ENCODE measurements at places on chromosomes 13 and 19.

- DNase-seq, result no peak
Measured at GRCh38 chr13:37407156-37407555, 191.4 kb downstream of the POSTN start.

DNA sequence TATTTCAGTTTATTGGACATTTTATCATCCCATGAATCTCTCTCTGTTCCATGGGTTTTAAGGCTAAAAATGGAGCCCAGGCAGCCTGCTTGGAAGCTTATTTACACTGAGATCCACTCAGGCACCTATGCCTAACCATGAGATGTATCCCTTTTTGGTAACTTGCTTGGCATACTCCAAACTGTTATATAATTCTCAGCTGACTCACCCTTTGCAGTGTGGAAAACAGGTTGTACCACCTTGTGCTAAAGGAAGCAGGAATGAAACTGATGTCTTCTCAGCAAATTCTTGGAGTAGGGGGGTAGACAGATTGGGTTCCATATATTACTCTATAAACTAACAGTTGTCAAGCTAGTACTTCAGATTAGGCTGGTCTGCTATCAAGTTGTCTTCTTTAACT, 483.6 kb downstream of the KLF5 start:
- DNase-seq, result no peak

GRCh38 chr19:33390101-33390907, 16.8 kb downstream of the CEBPG start:
- no peak for DNase-seq

DNA sequence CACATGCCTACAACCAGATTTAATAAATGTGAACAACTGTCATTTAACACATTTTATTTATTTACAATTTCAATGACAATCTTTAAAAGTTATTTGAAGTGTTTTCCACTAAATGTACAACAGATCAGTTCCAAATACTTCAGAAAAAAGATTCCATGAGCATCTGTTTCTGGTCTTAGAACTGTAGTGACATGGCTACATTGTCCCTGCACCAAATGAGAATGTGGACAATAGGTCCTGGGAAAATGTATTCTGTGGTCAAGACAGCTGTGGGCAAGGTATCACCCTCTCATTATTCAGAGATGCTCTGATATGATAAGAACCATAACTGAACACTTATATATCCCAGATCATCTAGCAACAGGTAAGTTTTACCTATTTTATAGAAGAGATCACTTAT, 43.7 kb downstream of the ELF1 start:
- no peak for DNase-seq

DNA sequence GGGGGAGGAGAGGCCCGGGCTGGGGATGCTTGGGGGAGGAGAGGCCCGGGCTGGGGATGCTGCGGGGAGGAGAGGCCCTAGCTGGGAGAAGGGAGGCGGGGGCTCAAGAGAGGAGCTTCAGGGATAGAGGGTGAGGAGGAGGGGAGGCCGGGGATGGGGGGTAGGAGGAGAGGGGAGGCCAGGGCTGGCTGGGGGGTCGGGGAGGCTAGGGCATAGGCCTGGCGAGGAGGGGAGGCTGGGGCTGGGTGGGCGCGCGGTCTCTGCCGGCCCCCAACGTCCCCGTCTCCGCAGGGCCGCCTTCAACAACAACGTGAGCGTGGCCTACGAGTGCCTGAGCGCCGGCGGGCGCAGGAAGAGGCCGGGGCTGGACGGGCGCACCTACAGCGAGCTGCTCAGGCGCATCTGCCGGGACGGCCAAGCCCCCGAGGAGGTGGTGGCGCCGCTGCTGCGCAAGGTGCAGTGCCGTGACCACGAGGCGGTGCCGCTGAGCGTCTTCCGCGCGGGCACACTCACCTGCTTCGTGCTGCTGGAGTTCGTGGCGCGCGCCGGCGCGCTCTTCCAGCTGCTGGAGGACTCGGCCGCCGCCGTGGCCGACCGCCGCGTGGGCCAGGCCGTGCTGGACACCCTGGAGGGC, 11.4 kb downstream of the TPGS1 start:
- DNase-seq, result no peak

DNA sequence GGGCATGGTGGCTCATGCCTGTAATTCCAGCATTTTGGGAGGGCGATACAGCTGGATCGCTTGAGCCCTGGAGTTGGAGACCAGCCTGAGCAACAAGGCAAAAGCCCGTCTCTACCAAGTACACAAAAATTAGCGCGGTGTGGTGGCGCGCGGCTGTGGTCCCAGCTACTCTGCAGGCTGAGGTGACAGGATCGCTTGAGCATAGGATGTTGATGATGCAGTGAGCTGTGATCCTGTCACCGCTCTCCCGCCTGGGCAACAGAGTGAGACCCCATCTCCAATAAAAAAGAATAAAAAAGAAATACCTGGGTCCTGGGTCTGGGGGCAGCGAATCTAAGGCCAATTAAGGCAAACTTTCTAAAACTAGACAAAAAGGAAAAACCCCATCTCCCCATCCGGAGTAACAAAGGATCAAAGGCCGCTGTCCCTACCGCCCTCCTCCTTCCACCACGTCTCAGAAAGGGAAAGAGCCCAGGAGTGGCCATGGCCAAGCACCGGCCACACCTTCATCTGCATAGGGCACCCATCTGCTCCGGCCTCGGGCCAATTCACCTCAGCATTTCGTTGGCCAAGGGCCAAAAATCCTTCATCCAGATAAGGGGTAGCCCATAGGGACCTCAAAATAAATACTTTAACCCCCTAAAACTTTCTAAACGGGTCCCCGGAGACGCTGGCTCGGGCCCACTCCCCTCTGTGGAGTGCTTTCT, 851 bp downstream of the ZNF320 start:
- peak; percentile 22 for DNase-seq

DNA sequence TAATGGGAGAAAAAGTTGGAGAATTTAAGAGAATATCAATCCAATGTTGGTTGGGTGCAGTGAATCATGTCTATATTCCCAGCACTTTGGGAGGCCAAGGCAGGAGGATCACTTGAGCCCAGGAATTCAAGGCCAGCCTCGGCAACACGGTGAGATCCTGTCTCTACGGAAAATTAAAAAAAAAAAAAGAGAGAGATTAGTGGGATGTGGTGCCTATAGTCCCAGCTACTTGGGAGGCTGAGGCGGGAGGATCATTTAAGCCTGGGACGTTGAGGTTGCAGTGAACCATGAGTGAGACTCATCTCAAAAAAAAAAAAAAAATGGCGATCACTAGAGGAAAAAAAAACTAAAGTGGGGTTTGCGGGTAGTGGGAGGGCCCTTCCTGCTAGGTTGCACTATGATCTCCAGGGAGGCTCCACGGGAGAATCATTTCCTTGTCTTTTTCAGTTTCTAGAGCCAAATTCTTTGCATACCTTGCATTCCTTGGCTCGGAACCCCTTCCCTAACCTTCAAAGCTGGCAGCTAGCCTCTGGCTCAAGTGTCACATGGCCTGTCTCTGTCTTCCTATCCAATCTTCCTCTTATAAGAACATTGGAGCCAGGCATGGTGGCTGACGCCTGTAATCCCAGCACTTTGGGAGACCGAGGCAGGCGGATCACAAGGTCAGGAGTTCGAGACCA, 5.8 kb upstream of the ERCC2 start:
- no peak for DNase-seq

DNA sequence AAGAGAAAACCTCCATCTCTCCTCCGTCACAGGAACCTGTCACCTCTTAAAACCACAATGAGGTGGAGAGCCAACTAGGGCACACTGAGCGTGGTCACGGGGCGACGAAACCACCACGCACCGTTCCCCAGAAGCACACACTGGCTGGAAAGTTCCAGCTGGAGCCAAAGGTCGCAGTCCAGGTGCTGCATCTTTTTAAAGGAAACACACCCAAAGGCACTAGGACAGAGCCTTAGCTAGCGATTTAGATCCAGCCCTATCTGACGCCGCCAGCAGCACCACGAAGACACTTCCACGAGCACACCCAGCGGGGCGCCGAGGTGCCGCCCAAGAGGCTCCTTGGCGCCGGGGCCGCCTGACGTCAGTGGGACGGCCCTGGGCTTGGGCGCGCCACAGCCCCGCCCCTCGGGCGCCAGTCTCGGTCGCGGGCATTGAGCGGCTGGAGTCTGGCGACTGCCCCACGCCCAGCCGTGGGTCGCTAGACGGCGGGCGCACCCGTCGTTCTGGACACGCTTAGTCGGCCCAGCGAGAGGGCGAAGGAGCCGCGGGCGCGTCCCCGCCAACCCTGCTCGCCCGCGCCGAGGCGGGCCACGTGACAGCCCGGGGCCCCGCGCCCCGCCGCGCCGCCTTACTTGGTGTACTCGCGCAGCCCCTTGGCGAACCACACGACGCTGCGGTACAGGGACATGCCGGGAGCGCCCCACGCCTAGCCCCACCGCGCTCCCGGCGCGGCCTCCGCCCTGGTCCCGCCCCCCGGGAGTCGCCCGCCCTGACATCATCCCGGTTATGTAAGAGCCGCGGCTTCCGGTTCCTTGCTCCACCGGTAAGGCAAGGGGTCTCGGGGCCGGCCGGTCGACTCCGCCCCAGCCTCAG, at the start of gene DHRS12:
Gene DHRS12 (minus strand): TSS at position 742 of the 873 bp plus-strand sequence. CDS start 4,504 bp downstream, outside the sequence.
- peak; percentile 79 for DNase-seq

- no peak for DNase-seq
Measured at GRCh38 chr13:75963302-75963701, 327.2 kb downstream of the LMO7 start.

- DNase-seq, result no peak
Measured at GRCh38 chr19:50912727-50913716, 1.8 kb upstream of the KLK4 start.

- no peak for DNase-seq
Measured at GRCh38 chr13:84237143-84237542, 354.9 kb upstream of the SLITRK1 start.

DNA sequence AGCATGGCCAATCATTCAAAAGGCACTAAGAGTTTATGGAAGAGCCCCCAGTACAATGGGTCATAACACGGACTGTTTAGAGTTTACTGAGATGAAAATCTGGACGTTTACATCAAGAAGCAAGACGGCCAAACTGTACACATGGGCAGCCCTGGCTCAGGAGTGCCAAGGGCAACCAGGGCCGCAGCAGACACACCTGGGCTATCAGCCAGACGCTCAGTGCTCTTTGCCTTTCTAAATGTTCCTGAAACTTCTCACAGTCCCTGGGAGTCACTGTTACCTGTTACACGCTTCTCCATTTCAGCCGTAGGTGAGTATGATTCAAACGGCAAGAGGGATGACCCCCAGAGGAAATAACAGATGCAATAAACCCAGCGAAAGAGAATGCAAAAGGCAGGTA, 64.5 kb downstream of the ABCC4 start:
- DNase-seq, result no peak

DNA sequence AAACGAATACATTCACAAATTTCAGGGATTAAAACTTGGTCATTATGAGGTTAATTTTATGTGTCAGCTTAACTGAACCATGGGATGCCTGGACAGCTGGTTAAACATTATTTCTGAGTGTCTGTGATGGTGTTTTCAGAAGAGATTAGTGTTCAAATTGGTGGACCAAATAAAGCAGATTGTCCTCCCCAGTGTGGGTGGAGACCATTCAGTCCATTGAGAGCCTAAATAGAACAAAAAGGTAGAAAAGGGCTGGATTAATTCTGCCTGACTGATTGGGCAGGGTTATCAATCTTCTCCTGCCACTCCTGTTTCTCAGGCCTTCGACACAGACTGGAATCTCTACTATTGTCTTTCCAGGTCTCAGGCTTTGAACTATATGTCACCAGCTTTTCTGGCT, 203.8 kb upstream of the SLITRK6 start:
- DNase-seq, result no peak

DNA sequence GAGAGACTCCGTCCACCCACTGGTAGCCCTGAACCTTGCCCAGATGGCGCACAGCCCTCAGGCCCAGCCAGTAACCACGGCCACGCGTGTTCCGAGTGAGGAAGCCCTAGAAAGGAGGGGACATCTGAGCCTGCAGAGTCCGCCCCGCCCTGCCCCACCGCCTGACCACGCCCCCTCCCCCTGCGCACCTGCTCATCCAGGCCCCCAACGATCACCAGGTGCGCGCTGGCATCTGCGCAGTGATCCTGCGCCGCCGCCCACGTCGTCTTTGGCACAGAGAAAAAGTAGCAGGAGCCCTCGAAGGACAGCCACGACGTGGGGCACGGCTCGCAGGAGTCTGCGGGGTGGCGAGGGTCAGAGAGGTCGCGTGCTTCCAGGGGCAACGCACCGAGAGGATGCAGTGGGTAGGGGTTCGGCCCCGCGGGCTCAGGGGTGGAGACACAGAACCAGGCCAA, 2.1 kb downstream of the CLEC4G start:
- no peak for DNase-seq

DNA sequence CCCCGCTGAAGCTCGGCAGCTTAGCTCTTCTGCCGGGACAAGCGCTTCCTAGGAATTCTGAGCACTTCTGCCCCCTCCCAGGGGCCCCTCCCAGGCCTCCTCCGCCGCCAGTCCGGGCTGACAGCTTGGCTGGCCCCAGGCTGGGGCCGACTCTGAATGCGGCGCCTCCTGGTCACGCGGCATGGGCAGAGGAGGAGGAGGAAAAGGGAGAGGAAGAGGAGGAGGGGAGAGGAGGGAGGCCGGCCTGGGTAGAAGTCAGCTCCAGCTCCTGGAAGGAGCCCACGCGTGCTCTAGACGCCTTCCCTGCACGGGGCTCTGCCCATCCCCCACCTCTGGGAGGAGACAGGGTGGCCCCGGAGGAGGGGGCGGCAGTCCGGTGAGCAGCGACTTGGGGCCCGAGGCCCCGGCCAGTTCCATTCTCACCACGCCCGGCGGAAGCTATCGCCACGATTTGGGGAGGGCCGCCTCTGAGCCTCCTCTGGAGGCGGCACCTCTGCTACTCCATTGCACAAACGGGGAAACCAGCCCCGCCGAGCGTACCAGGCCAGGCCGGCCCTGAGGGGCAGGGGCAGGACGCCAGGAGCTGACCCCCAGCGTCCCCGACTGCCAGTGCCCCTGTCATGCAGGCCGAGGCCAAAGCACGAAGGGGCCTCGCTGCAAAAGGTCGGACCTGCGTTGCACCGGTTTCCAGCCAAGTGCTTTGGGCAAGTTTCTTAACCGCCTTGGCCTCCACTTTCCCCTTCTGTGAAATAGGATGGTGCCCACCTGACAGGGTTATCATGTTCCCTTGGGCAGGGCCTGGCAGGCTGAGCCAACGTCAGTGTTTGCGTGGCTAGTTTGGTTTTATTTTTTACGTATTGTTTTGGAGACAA, 31.6 kb downstream of the CCNE1 start:
- DNase-seq, result no peak

DNA sequence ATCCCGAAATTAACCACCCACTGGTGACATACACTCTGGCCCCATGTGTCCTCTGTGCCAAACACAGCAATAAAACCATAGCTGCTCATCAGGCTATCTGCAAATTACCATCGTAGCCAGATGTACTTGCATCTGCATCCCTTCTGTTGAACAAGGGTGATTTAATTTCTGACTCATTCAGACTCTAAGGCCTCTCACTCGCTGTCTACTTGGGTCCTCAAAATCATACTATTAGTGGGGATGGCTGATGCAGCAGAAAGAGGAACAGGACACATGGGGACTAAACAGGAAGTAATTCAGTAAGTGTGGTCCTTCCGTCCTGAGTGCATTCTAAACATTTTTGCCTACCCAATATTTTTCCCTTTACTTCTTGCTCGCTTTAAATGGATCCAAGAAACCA, 2275.0 kb upstream of the PCDH20 start:
- no peak for DNase-seq

- DNase-seq, result no peak
Measured at GRCh38 chr13:25869941-25870340, 181.9 kb downstream of the SHISA2 start.

- no peak for DNase-seq
Measured at GRCh38 chr13:29737061-29737460, 113.4 kb downstream of the UBL3 start.

- DNase-seq, result no peak
Measured at GRCh38 chr13:103839460-103839859, 773.2 kb upstream of the SLC10A2 start.
